Stimulated activated CD4-positive, alpha-beta T cell treated with anti-CD3 and anti-CD28 coated beads, Interleukin-15, amount 100 ng/mL, for 1 hour (primary cell): ENCODE measurements at places on chromosomes 12 and 14.

DNA sequence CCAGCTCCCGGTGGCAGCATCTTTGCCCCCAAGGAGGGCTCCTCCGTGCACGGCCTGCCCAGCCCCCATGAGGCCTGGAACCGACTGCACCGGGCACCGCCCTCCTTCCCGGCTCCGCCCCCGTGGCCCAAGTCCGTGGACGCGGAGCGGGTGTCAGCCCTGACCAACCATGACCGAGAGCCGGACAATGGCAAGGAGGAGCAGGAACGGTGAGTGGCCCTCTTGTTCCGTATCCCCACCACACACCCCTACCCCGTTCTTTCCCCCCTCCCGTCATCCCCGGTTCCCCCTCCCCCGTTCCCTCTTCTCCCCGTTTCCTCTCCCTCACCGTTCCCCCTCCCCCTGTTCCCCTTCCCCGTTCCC, 28.3 kb downstream of the LRCOL1 start:
- DNase-seq = no peak

- DNase-seq = no peak
These were observed at the start of gene SLC8A3 for GRCh38 chr14:70188659-70189455. Gene SLC8A3 (minus strand): TSS chr14:70188951. CDS start chr14:70168422, 20,529 bp downstream.

GRCh38 chr12:106894774-106895173, 60.9 kb upstream of the TMEM263 start:
- DNase-seq = no peak

- DNase-seq = no peak
These were observed 160.7 kb upstream of the RTL1 start for GRCh38 chr14:101064121-101064661.

GRCh38 chr14:21734457-21735074, 60.9 kb upstream of the OR4E1 start:
- DNase-seq = no peak

GRCh38 chr14:40240245-40240859, 808.1 kb upstream of the FBXO33 start:
- no peak for DNase-seq

- DNase-seq = no peak
These were observed 108.0 kb upstream of the TMEM132D start for GRCh38 chr12:130011611-130012385.

DNA sequence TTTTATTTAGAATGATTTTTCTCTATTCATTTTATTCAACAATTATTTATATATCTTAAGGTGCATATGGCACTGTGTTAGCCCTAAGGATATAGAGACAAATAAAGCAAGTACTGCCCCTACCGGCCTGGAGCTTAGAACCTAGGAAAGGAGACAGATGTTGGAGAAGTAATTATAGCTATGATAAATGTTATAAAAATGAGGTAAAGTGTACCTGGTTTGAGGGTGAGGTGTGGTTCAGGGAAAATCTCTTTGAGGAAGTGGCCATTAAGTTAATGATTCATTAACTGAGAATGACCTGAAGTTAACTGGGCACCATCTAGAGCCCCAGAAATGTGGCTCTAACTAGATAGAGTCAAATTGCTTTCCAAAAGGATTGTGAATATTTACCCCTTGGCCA, 31.9 kb downstream of the CDKL1 start:
- no peak for DNase-seq

- DNase-seq = no peak
These were observed 49.9 kb downstream of the GTF2A1 start for GRCh38 chr14:81170829-81171195.

DNA sequence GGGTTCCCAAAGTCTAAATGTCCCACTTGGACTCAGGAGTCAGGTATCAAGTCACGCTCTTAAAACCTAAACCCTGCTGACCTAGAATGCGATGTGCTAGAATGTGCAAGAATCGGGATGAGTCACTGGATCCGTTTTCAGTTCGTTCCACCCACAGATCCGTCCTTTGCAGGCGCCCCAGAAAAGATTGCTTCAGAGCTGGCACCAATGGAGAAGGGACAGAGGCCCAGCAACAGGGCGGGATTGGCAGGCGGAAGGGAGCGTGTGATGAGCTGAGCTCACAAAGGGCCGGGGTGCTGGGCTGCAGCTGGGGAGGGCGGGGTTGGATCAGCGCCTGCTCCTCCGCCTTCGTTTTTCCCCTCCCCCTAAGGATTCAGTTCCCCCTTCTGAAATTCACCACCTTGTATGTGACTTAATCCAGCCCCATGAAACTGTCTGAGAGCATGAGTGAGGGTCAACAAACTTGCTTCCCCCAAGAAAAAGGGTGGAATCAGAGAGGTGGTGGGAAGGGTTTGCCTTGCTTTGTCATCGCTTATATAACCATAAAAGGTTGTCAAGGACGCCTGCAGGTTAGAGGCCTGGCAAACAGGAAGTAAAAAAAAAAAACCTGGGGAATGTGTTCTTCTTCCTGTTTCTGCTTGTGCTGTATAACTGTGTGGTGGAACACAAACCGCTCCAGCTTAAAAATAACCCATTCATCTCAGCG, 2.8 kb upstream of the UBC start:
- peak; percentile 80 for DNase-seq

- no peak for DNase-seq
These were observed 9.1 kb downstream of the MTRFR start for GRCh38 chr12:123242116-123242904.

DNA sequence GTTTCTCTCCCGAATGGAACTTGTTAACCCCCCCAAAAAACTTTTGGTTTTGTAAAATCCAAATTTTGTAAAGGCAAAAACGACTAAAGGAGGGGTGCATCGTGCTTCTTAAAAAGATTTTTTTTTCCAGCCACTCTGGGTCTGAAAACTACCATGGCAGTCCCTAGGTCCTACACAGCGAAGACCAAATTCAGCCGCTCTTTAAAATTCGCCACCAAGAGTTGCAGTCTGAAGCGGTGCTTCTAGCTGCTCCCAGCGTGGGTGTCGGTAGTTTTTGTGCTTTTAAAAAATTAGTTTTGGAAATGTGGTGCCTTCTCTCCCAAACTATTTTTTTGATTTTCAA, 873 bp upstream of the GSC start:
- no peak for DNase-seq

DNA sequence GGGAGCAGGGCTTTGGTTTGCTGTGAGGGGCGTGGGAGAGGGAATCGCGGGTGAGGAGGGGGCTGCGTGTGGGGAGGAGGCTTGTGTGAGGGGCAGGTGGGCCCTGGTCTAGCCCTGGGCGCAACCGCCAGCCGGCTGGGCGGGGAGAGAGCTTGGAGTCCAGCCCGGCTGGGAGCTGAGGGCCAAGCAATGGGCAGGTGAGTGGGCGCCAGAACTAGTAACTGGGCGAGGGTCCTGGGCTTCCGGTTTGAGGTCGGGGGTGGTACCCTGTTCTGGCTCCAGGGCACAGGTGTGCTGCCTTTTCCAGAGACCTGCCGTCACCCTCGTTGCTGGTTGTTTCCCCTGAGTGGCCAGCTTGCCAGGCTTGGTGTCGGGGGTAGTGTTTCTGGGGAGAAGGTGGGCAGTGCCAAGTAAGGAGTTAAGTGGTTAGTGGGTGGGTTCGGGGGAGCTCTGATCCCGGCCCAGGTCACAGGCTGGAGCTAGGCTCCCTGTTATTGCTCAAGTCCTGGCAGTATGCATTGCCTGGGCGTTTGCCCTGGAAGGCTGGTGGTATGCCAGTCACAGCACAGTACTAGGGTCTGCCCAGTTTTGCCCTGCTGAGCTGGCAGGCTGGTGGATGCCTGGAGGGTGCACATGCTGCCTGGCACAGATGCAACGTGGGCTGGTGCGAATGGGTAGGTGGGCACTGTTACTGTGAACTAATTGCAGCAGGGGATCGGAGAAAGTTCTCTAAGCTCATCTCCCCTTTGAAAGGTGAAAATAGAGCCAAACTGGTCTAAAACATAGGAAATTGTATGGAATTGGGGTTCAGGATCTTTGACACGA, 683 bp downstream of the CIPC start:
- DNase-seq = no peak

- DNase-seq = no peak
These were observed 1535.9 kb upstream of the FLRT2 start for GRCh38 chr14:83994020-83994419.

GRCh38 chr14:72625689-72626088, 268.2 kb downstream of the DPF3 start:
- DNase-seq = no peak

DNA sequence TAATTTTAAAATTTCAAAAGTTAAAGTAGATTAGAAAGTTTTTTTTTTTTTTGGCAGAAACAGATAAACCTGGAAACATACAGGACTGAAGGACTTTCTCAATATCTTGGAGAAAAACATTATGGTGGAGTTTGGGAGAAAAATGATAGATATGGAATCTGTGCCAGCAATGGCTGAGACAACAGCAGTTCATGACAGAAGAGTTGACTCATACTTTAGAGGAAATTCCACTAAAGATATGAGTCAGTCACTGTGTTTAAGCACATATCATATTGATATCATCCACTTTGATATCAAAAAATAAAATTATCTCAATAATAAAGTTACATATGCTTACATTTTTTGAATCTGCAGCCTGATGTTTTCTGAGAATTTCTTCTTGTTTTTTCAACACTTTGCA, 193.9 kb upstream of the OR4E1 start:
- DNase-seq = no peak

DNA sequence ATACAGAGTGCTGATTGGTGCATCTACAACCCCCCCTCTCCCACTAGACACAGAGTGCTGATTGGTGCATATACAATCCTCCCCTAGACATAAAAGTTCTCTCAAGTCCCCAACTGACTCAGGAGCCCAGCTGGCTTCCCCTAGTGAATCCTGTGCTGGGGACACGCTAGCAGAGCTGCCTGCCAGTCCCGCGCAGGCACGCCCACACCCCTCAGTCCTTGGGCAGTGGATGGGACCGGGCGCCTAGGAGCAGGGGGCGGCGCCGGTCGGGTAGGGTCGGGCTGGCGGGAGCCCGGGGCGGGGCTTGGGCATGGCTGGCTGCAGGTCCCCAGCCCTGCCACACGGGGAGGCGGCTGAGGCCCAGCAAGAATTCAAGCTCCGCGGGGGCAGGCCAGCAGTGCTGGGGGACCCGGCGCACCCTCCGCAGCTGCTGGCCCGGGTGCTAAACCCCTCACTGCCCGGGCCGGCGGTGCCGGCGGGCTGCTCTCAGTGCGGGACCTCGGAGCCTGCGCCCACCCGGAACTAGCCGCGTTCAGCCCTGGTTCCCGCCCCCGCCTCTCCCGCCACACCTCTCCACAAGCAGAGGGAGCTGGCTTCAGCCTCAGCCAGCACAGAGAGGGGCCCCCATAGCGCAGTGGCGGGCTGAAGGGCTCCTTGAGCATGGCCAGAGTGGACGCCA, 64.3 kb upstream of the DDHD1 start:
- peak; percentile 49 for DNase-seq

- DNase-seq = no peak
These were observed 13.0 kb upstream of the LEMD3 start for GRCh38 chr12:65156366-65156841.

- no peak for DNase-seq
These were observed 33.4 kb downstream of the CCER1 start for GRCh38 chr12:90921536-90921935.

GRCh38 chr14:21791749-21792148, 118.1 kb upstream of the OR4E1 start:
- no peak for DNase-seq

- no peak for DNase-seq
These were observed 49.1 kb downstream of the CCER1 start for GRCh38 chr12:90905691-90906370.

DNA sequence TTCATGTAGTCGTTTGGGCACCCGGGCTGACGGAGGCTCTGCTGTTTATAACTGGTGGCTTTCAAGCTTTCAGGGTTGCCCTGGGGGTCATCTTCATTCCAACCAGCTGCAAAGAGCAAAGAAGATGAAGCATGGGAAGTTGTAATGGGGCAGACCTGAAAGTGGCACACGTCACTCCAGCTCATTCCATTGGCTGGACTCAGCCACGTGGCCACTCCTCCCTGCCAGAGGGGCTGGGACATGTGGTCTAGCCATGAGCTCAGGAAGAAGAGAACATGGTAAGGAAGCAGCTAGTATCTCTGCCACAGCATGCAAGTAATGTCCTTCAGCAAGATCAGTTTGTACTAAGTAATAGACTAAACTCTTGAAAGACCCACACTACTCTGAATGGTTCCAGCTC, 51.7 kb upstream of the FERMT2 start:
- DNase-seq = no peak

GRCh38 chr14:64675312-64675711, 28.9 kb upstream of the PLEKHG3 start:
- no peak for DNase-seq

DNA sequence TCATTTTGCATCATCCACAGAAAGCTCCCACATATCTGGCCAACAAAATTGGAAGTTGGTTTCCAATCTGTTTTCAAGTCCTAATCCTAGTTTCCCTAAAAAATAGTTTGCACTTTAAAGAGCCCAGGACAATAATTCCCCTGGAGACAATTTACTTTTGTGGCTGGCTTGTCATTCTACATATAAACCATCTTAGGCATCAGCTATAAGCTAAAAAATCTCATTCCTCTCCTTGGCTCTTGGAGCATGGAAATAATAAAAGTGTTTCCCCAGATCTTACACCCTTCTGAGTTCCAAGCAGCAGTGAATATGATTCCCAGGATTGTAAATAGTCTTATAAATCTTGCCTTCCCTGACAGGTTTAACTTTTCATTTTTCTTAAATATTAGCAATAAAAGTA, 89.1 kb upstream of the NUDT4 start:
- no peak for DNase-seq

GRCh38 chr12:31867292-31867691, 91.9 kb upstream of the RESF1 start:
- no peak for DNase-seq

GRCh38 chr14:50123062-50123461, 6.7 kb upstream of the VCPKMT start:
- no peak for DNase-seq

DNA sequence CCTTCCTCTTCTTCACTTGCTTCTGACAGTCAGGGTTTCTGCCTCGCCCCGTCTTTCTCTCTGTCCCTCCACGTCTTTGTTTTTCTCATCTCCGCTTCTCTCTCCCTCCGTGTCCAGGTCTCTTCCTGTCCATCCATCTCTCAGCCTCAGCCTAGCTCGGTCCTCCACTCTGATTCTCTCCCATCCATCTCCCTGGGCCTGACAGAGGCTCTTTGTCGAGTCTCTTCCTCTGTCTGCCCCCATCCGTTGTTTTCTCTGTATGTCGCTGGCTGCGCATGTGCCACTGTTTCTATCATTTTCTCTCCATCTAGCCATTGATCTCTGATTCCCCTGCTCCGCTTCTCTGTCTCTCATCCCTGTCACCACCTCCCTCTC, 328.9 kb upstream of the TBX3 start:
- DNase-seq = no peak

DNA sequence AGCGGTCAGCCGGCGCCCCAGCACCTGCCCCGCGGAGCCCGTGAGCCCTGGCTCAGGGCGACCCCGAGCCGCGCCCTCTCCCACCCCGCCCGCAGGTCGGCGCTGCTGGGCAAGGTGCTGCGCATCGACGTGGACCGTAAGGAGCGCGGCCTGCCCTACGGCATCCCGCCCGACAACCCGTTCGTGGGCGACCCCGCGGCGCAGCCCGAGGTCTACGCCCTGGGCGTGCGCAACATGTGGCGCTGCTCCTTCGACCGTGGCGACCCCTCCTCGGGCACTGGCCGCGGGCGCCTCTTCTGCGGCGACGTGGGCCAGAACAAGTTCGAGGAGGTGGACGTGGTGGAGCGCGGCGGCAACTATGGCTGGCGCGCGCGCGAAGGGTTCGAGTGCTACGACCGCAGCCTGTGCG, 14.4 kb downstream of the HHIPL1 start:
- DNase-seq = no peak
